ENCODE measurements at places on chromosomes 4 and X.

GRCh38 chr4:109119852-109120251, 182.6 kb downstream of the COL25A1 start:
- H3K4me3 ChIP-seq, result no peak overlapping the region
- no peaks in the 10 kb centered on the region for H3K4me1 ChIP-seq
- no peak for DNase-seq
- H3K36me3 ChIP-seq, result no peaks in the 10 kb centered on the region

GRCh38 chr4:143711543-143712154, 11.2 kb upstream of the FREM3 start:
- no peak for DNase-seq
- peaks cover 2% of the 10 kb centered on the region for H3K27me3 ChIP-seq
- H3K36me3 ChIP-seq, result no peaks in the 10 kb centered on the region
- H3K4me3 ChIP-seq, result no peak overlapping the region

DNA sequence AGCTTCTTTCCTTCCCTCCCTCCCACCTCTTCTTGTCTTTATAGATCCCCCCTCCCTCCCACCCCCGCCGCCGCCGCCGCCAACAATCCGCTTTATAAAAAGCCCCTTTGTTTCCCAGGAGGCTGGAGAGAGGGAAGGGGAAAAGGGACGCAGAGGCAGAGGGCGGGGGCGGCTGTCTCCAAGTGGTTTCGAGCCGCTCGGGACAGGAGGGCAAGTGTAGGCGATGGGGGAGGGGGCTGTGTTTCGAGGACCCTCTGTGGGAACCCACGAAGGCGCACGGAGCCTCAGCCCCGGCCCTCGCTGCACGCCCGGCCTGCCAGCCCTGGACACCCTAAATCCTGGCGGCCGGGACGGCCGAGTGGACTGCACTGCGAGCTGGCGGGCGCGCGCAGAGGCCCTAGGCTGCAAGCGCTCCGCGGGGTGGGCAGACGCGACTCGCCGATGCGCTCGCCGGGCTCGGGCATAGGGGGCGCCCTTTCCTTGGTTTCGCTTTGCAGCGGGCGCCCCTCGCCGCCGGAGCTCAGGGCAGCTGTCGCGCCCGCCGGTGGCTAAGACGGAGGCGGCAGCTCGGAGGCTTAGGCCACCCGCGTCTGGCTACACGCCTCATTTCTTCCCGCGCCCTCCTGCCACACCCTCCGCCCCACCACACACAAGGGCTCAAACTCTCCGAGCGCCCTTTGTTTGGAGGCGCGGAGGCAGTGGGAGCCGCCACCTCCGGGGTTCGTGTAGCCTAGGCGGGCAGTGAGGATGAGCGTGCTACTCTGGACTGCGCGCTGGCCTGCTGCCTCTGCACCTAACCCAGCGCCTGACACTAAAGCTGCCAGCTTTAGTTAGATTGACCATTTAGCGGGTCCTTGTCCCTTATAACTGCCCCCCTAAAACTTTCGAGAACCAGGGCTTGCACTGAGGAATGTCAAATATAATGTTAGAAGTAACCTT, 2.2 kb downstream of the MAMLD1 start:
- no peaks in the 10 kb centered on the region for H3K36me3 ChIP-seq
- peaks cover 30% of the 10 kb centered on the region for H3K4me1 ChIP-seq
- peak; percentile 71 for DNase-seq

- no peaks in the 10 kb centered on the region for H3K4me1 ChIP-seq
- no peak overlapping the region for H3K4me3 ChIP-seq
- no peaks in the 10 kb centered on the region for H3K36me3 ChIP-seq
- DNase-seq, result no peak
- H3K27ac ChIP-seq, result no peak overlapping the region
- H3K27me3 ChIP-seq, result peaks cover 5% of the 10 kb centered on the region
Observed at GRCh38 chr4:122100508-122100907, 51.6 kb upstream of the BLTP1 start.

- no peak overlapping the region for H3K27ac ChIP-seq
- H3K36me3 ChIP-seq, result no peaks in the 10 kb centered on the region
- no peak overlapping the region for H3K4me3 ChIP-seq
- peaks cover 2% of the 10 kb centered on the region for H3K4me1 ChIP-seq
- no peaks in the 10 kb centered on the region for H3K27me3 ChIP-seq
- DNase-seq, result no peak
Observed at GRCh38 chr4:87257523-87257922, 37.1 kb upstream of the KLHL8 start.

DNA sequence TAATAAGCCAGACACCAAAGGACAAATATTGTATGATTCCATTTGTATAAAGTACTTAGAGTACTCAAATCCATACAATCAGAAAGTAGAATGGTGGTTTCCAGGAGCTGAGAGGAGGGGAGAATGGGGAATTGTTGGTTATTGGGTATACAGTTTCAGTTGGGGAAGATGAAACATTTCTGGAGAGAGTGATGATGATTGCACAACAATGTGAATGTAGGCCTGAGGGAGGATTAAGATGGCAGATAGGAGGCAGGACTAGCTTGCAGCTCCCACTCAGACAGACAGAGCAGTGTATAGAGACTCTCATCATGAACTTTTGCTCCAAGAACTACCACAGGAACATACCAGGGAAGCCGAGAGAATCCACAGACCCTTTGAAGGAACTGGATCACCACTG, 75.7 kb upstream of the PAK3 start:
- no peak overlapping the region for H3K27ac ChIP-seq
- no peaks in the 10 kb centered on the region for H3K4me1 ChIP-seq
- peaks cover 57% of the 10 kb centered on the region for H3K27me3 ChIP-seq
- H3K4me3 ChIP-seq, result no peak overlapping the region
- H3K36me3 ChIP-seq, result no peaks in the 10 kb centered on the region
